Brain pericyte (primary cell): ENCODE measurements at places on chromosomes 12 and 14.

DNA sequence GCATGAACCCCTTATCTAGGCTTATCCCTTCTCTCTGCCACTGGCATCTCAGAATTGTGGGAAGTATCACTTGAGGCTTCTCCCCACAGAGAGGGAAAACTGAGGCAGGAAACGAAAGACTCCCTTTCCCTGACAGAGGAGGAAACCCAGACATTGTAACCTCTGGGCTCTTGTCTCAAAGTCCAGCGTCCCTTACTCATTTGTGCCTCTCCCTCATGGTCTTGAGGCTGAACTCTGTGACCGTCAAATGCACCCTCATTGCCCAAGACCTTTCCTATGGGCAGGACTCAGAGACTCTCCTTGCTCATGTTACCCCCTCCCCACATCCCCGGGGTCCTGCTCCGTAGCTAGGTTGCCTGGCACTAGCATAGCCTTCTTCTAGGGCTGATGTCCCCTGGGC lies 3.8 kb downstream of the CACNB3 start:
- DNase-seq: no peak

DNA sequence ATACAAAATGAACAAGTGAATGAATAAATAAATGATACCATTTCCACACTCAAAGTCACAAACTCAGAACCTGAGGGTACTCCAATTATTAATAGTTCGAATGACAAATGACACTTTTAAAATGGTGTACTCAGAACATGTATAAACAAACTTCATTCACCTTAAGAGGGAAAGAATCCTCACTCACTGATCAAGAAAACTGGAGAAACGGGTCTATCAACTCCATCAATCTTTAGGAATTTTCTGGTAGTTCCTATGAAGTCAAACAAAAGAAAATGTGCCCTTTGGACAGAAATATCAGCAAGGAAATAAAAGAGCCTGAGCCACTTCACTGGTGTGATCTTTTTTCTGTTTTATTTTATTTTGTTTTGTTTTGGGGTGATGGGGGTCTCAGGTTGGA lies 5.2 kb upstream of the NRDE2 start:
- DNase-seq: no peak

GRCh38 chr12:130960058-130960457 lies 6.4 kb downstream of the ADGRD1 start:
- no peak for DNase-seq

DNA sequence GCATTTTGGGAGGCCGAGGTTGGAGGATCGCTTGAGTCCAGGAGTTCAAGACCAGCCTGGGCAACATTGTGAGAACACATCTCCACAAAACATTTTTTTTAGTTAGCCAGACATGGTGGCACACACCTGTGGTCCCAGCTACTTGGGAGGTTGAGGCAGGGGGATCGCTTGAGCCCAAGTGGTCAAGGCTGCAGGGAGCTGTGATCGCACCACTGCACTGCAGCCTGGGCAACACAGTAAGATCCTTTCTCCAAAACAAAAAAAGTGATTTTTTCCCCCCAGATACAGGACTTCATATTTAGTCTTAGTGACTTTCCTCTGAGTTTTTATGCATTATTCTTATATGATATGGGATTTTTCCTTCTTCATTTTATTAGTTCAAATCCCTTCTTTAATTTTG lies 20.2 kb downstream of the OXA1L start:
- no peak for DNase-seq

DNA sequence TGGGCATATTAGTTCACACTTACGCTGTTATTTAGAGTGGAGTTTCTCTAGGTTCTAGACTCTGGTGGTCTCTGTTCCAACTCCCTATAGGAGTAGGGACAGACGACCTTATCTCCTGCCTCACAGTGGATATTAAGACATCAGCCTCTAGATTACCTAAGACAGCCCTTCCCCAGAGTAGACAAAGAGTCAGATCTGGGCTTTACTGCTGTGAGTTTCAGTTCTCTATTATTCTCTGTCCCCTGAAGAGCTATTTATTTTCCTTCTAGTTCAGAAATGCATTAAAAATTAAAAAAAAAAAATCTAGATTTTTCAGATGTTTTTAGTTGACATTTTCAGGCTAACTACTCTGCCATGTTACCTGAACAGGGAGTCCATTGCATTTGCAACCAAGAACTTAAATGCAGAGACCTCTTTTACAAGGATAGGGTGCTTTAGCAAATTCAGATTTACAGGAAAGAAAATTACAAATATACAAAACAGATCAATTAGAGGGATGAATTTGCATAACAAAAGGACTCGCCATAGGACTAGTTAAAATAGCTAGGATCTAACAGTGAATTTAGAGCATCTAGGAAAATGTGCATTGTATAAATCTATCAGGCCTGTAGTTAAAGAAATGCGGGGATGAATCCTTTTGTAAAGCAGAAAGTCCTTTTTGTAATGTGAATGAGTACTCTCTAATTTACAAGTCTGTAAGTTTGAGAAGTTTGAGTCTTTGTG lies 381.4 kb downstream of the APAF1 start:
- DNase-seq: no peak

- DNase-seq: no peak
Observed at GRCh38 chr12:29228474-29229157, 79.5 kb downstream of the FAR2 start.
